Activated T-helper 1 cell treated with anti-CD3 and anti-CD28 coated beads, Interleukin-2, amount 50 U/mL, for 16 hours (primary cell): ENCODE measurements at places on chromosomes 6 and 20.

DNA sequence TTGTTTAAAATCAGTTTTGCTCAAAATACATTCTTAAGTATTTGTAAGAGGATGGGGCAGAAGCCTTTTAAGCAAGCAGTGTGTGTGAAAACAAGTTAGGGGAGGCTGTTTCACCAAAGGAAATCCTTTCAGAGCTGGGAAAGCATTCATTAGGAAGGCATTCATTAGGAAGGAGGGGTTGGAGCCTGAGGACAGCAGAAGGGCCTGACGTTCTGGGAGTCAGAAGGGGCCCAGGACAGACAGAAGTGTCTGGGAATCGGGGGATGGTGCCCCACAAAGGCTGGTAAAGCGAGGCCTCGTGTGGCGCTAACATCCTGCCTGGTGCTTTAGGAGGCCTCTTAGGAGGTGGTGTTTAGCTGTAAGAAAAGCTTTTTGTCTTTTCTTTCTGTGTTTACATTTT, 80.6 kb upstream of the NXT1 start:
- no peak for DNase-seq

- DNase-seq: no peak
Observed at GRCh38 chr6:161228096-161228495, 45.8 kb downstream of the AGPAT4 start.

GRCh38 chr6:45470131-45470738, 92.5 kb upstream of the SUPT3H start:
- DNase-seq: no peak

GRCh38 chr20:38547288-38548085, 33.5 kb upstream of the ADIG start:
- no peak for DNase-seq

- DNase-seq: no peak
Observed at GRCh38 chr20:12318043-12318442, 400.4 kb downstream of the BTBD3 start.

GRCh38 chr6:169366258-169366901, 112.7 kb upstream of the THBS2 start:
- no peak for DNase-seq
